ENCODE measurements at places on chromosomes 4 and X.

GRCh38 chr4:146647615-146648460 is 9.1 kb downstream of the POU4F2 start:
- H3K4me1 ChIP-seq, result no peaks in the 10 kb centered on the region
- no peak overlapping the region for H3K27ac ChIP-seq
- DNase-seq, result no peak
- H3K27me3 ChIP-seq, result peaks cover 90% of the 10 kb centered on the region
- no peak overlapping the region for H3K4me3 ChIP-seq
- no peaks in the 10 kb centered on the region for H3K36me3 ChIP-seq

GRCh38 chrX:1576201-1576992 is 15.0 kb upstream of the AKAP17A start:
- H3K27me3 ChIP-seq, result no peaks in the 10 kb centered on the region
- H3K36me3 ChIP-seq, result no peaks in the 10 kb centered on the region
- H3K4me3 ChIP-seq, result no peak overlapping the region

GRCh38 chr4:28788929-28789490 is 1928.4 kb downstream of the STIM2 start:
- H3K4me3 ChIP-seq, result no peak overlapping the region
- no peaks in the 10 kb centered on the region for H3K27me3 ChIP-seq
- no peaks in the 10 kb centered on the region for H3K4me1 ChIP-seq
- no peak overlapping the region for H3K27ac ChIP-seq
- no peak for DNase-seq
- no peaks in the 10 kb centered on the region for H3K36me3 ChIP-seq

- H3K4me1 ChIP-seq, result peaks cover 21% of the 10 kb centered on the region
- H3K36me3 ChIP-seq, result no peaks in the 10 kb centered on the region
- peak overlapping the region; percentile 62 for H3K4me3 ChIP-seq
- H3K27me3 ChIP-seq, result no peaks in the 10 kb centered on the region
- H3K27ac ChIP-seq, result peak overlapping the region; percentile 71
- DNase-seq, result no peak
These were observed 613 bp upstream of the ARSJ start for GRCh38 chr4:113979905-113980615.

GRCh38 chrX:84197550-84197949 is 9.6 kb upstream of the RPS6KA6 start:
- no peak for DNase-seq
- no peaks in the 10 kb centered on the region for H3K27me3 ChIP-seq
- H3K36me3 ChIP-seq, result no peaks in the 10 kb centered on the region

DNA sequence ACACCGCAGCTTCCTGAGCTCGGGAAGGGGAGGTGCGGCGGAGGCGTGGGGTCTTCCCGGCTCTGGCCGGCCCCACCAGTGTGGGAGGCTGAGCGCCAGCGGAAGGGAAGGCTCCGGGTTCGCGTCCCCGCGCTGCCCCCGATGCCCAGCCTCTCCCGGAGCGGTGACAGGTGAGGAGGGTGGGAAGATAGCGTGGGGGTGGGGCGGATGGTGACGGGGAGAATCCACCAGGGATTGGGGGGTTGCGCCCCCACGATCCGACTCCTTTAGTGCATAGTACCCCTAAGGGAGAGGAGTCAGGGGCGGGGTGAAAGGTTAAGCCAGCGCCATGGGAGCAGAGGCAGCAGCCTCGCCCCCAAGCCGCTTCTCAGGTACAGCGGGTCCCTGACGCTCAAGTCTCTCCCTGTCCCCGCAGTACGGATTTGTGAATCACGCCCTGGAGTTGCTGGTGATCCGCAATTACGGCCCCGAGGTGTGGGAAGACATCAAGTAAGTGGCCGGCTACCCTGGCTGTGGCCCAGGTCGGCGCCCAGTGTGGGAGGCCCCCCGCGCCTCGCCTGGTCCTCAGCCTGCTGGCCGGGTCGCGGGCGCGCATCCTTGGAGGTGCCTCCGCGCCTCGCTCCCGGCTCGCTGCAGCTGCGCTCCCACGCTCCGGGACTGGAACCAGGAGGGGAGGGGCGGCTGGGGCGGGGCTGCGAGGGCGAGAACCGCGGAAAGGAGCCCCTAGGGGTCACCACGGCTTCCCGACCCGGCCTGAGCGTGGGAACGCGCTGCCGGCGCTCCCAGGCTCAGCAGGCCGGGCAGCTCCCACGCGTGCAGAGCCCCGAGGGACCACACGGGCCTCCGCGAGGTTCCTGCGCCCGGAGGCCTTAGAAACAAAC is 791 bp downstream of the GUCY1B1 start:
- no peaks in the 10 kb centered on the region for H3K36me3 ChIP-seq
- H3K4me3 ChIP-seq, result peak overlapping the region; percentile 75
- H3K27me3 ChIP-seq, result peaks cover 11% of the 10 kb centered on the region
- peak overlapping the region; percentile 84 for H3K27ac ChIP-seq

- no peak for DNase-seq
- H3K27me3 ChIP-seq, result no peaks in the 10 kb centered on the region
- no peak overlapping the region for H3K27ac ChIP-seq
- H3K4me3 ChIP-seq, result no peak overlapping the region
These were observed 41.6 kb downstream of the RAB33A start for GRCh38 chrX:130213376-130213775.

- no peak overlapping the region for H3K4me3 ChIP-seq
- H3K27me3 ChIP-seq, result no peaks in the 10 kb centered on the region
- no peaks in the 10 kb centered on the region for H3K4me1 ChIP-seq
- no peak overlapping the region for H3K27ac ChIP-seq
- peaks cover 15% of the 10 kb centered on the region for H3K36me3 ChIP-seq
These were observed 33.5 kb downstream of the HPF1 start for GRCh38 chr4:169724260-169724659.

GRCh38 chrX:97126020-97126419 is 242.3 kb downstream of the RPA4 start:
- DNase-seq, result no peak
- H3K4me1 ChIP-seq, result no peaks in the 10 kb centered on the region
- H3K4me3 ChIP-seq, result no peak overlapping the region
- H3K27ac ChIP-seq, result no peak overlapping the region
- no peaks in the 10 kb centered on the region for H3K36me3 ChIP-seq

GRCh38 chr4:88814043-88814617 is 116.5 kb upstream of the NAP1L5 start:
- DNase-seq, result no peak
- no peaks in the 10 kb centered on the region for H3K27me3 ChIP-seq

DNA sequence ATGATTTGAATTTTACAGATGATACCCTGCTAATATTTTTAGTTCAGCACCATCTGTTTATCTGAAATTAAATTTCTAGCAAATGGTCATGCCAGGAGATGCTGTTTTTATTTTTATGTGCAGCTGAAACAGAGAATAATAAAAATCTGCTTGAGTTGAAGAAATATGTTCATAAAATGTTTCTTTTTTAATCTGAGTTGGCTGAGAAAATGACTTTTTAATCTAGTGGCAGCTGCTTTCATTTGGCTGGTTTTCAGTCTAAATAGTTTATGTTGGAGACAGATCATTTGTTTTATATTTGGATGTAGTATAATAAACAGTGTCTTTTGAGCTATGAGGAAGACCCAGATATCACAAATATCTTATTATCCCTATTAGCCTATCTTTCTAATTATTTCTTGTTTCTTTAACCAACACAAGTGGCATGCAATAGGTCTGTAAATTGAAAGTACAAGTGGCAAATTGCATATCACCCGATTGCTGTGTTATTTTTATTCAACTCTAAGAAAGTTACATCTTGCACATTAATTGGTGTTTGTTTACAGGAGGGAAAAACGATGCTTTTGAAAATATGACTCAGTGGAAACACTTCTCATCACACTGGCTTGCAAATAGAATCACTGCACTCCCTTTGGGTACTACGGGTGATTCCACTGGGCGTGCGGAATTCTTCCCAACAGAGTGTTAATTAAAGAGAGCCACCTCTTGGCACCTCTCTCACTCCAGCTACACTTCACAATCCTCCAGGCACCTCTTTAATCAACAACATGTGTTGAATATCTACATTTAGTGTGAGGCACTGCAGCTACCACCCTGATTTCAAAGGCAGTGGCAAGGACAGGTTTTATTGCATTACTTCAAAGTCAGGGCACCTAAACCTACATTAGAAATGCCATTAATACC is 51.7 kb upstream of the AP1S2 start:
- H3K4me1 ChIP-seq, result no peaks in the 10 kb centered on the region
- no peak for DNase-seq
- no peaks in the 10 kb centered on the region for H3K27me3 ChIP-seq
- H3K4me3 ChIP-seq, result no peak overlapping the region
- no peak overlapping the region for H3K27ac ChIP-seq
- no peaks in the 10 kb centered on the region for H3K36me3 ChIP-seq

GRCh38 chr4:150938417-150938816 is 76.7 kb downstream of the LRBA start:
- no peaks in the 10 kb centered on the region for H3K4me1 ChIP-seq
- H3K4me3 ChIP-seq, result no peak overlapping the region
- H3K36me3 ChIP-seq, result no peaks in the 10 kb centered on the region
- DNase-seq, result no peak
- no peaks in the 10 kb centered on the region for H3K27me3 ChIP-seq
